ENCODE measurements at places on chromosomes 12 and 14. TPM values are rescaled to one million over a fixed set of nuclear protein-coding genes. Genes with fewer than 3 reads are reported as not detected.

GRCh38 chr12:53048780-53049401 lies 974 bp upstream of the TNS2 start:
- H3K36me3 ChIP-seq: no peaks in the 10 kb centered on the region

DNA sequence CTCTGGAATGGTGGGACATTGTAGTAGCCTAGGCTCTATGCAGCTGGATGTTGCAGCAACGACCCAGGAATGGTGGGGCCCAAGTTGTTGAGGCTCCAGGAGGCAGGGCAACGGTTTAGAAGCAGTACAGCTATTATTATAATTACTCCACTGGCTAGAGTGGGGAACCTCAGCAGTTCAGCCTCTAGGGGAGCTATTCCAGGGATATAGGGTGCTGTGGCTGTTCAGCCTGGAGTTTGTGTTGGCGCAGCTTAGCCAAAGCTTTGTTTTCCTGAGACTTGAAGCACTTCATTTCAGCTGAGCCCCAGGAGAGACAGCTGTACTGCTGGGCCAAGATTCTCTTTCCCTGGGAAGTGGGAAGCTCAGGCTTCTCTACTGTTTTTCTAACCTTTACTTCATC lies 1023.0 kb upstream of the ATXN7L3B start:
- peaks cover 4% of the 10 kb centered on the region for H3K36me3 ChIP-seq
- H3K27ac ChIP-seq: no peak overlapping the region
- no peak overlapping the region for H3K4me3 ChIP-seq
- no peak for DNase-seq
- no peaks in the 10 kb centered on the region for H3K27me3 ChIP-seq

DNA sequence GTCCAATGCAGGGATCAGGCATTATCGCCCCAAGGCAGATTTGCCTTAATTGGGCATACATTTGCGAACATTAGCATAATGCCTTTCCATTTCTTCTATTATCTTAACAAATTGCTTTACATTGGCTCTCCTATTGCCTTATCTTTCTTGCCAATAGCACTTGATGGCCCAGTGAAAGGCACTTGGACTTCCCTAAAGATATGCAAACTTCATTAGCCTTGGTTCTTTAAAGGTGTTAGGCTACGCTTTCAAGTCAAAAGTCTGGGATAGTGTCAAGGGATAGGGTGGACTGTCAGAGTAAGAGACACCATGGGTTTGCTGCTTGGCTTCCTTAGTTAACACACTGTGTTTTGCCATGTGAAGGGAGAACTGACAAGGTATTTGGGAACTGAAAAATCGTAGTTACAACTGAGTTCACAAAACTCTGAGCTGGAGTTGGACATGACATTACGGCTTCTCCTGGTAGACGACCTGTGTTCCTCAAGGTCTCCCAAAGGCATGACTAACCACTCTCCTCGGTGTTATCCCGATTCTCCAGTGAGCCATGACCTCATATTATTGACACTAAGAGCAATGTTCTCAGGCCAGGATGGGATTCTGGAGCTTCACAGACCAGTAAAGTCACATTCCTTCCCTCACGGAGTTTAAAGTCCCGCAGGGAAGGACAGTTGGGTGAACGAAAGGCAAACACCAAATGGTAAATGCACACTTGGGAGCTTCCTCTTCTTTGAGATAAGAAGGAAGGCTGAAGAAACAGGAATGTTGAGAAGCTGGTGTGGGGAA lies 65.2 kb downstream of the TBC1D30 start:
- no peak overlapping the region for H3K4me3 ChIP-seq
- H3K27ac ChIP-seq: no peak overlapping the region
- H3K36me3 ChIP-seq: no peaks in the 10 kb centered on the region
- DNase-seq: no peak
- H3K27me3 ChIP-seq: peaks cover 5% of the 10 kb centered on the region

TOMM20L gene
- total RNA-seq: not detected

KDM2B gene
- 64.3 TPM for total RNA-seq

VDR gene
- total RNA-seq: not detected
